Mesenchymal stem cell (in vitro differentiated cells and primary cell): ENCODE measurements at places on chromosomes 1 and 21.

GRCh38 chr1:83673312-83673711, 325.6 kb downstream of the TTLL7 start:
- peak; percentile 5 for DNase-seq

- no peak for DNase-seq
These were observed 213.2 kb upstream of the KIAA0040 start for GRCh38 chr1:175405766-175406165.

- no peak for DNase-seq
These were observed 10.6 kb upstream of the SPSB1 start for GRCh38 chr1:9281908-9282695.

GRCh38 chr1:107670397-107671040, 294.5 kb downstream of the VAV3 start:
- no peak for DNase-seq

- no peak for DNase-seq
These were observed 1.3 kb upstream of the VAMP3 start for GRCh38 chr1:7769673-7770412.

GRCh38 chr1:61967750-61968149, 225.5 kb downstream of the PATJ start:
- DNase-seq: no peak

DNA sequence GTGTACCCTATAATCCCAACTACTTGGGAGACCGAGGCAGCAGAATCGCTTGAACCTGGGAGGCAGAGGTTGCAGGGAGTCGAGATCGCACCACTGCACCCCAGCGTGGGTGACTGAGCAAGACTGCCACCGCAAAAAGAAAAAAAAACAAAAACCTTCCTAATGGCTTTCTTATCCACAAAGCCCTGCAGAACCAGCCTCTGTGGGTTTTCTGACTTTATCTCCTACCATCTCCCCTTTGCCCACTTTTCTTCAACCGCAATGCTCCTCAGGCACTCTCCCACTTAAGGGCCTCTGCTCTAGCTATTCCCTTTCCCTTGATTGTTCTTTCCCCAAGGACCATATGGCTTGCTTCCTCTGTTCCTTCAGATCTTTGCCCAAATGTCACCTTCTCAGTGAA, 67.9 kb upstream of the PUM1 start:
- no peak for DNase-seq

GRCh38 chr1:240402326-240402725, 209.6 kb downstream of the GREM2 start:
- DNase-seq: no peak

DNA sequence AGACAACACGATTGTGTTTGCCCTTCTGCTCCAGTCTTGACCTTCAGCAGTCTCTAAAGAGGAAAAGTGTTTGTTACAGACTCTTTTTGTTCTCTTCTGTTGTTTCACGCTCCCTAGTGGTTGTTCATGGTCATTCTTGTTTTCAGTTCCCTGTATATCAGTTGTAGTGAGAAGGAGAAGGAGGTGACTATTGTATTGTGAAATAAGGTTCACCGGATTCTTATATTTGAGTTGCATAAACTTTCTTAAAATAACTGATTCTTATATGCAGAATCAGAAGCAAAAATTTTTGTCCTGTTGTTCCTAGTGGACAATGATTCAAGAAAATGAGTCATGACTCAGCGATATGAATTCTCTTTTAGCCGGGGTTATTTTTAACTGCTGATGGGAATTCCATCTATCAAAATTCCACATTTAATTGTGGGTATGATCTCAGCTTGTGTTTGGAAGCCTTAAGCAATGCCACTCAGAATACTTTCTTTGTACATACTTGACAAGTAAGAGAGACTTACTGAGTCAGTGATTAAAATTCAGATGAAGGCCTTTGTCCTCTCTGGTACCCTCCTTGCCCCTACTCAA, 152.2 kb downstream of the CLEC20A start:
- DNase-seq: peak; percentile 79
